ENCODE measurements at places on chromosomes 4 and X. TPM values are rescaled to one million over a fixed set of nuclear protein-coding genes. Genes with fewer than 3 reads are reported as not detected.

DNA sequence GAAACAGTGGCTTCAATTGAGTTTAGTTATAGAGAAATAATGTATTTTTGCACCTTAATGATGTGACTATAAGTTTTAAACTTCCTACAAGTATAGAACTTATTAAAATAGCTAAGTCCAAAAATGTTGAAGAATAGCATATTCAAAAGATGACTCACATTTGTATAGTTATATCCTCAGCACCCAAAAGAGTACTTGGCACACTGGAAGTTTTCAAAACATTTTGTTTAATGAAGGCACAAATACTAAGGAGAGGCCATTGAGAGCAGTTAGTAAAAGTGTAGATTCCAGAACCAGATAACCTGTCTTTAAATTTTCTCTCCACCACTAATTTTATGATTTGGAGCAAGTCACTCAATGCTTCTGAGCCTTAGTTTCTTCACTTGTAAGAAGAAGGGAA is 226.9 kb upstream of the MID1 start:
- DNase-seq = no peak

DNA sequence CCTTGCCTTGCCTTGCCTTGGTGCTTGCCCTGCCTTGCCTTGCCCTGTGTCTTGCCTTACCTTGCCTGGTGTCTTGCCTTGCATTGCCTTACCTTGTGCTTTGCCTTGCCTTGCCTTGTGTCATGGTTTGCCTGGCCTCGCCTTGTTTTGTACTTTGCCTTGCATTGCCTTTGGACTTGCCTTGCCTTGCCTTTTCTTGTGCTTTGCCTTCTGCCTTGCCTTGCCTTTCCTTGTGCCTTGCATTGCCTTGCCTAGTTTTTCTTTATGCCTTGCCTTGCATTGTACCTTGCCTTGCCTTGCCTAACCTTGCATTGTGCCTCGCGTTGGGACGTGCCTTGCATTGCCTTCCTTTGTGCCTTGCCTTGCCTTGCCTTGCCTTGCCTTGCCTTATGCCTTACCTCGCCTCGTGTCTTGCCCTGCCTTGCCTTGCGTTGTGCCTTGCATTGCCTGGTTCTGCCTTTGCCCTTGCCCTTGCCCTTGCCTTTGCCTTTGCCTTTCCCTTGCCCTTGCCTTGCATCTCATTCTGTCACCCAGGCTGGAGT is 82.8 kb downstream of the TAB3 start:
- DNase-seq = no peak

- no peak for DNase-seq
These were observed 74.6 kb downstream of the AMELX start for GRCh38 chrX:11367609-11368430.

PI4K2B gene
- 31.7 TPM for total RNA-seq

VCX gene
- total RNA-seq = not detected

DNA sequence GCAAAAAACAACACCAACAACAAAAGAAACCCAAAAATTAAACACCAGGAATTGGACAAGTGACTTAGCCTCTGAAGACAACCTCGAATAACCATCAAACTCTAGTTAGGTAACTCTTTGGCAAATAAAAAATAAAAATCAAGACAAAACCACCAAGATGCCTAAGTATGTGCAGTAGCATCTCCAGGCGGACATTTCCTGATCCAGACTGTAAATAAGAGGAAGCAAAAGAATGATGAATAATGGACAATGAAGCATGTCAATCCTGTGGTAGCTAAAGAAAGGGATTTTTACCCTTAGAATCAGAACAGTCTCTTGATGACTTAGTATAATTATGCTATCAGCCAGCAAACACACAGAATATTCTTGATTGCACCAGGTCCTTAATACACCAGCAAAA is 276.7 kb upstream of the DIAPH2 start:
- DNase-seq = no peak

GRCh38 chrX:74080165-74080564 is 223.8 kb upstream of the ZCCHC13 start:
- DNase-seq = no peak

SSX3 gene
- total RNA-seq = not detected

GRCh38 chr4:40130401-40131036 is 66.3 kb upstream of the RHOH start:
- no peak for DNase-seq

- no peak for DNase-seq
These were observed 14.3 kb upstream of the PNPLA4 start for GRCh38 chrX:7941390-7942042.

KLF3 gene
- total RNA-seq = 90.5 TPM

FGB gene
- not detected for total RNA-seq

GABRQ gene
- total RNA-seq = 1.5 TPM

DNA sequence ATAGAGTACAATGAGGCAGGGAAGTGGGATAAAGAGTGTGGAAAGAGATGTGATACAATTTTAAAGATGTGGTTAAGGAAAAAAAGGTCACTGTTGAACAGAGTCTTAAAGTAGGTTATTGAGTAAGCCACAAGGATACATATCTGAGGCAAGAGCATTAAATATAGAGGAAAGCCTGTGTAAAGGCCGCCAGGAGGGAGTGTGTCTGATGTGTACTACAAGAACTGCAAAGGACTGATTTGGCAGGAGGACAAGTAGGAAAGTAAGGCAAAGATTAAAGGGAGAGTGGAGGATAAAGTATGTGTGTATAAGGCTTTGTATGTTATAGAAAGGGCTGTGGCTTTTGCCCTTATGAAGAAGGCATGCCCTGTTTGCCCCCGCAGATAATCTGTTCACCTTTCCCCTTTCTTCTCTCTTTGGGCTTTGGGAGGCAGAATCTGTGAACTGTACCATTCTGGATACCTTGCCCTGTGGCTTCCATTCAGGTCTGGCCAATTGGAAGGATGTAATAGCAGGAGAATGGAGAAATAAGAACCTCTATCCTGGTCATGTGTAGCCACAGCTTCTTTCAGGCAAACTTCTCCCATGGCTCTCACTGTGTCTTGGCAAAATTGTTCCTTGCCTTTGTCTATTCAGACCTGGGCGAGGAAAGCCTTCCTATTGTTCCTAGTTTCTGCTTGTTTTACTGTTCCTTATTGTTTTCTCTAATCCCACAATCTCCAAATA is 68.9 kb upstream of the FAM47B start:
- no peak for DNase-seq

P2RY4 gene
- not detected for total RNA-seq

- DNase-seq = no peak
These were observed 58.0 kb upstream of the FRMPD4 start for GRCh38 chrX:12080265-12080664.

C4orf36 gene
- total RNA-seq = 1.3 TPM

DNA sequence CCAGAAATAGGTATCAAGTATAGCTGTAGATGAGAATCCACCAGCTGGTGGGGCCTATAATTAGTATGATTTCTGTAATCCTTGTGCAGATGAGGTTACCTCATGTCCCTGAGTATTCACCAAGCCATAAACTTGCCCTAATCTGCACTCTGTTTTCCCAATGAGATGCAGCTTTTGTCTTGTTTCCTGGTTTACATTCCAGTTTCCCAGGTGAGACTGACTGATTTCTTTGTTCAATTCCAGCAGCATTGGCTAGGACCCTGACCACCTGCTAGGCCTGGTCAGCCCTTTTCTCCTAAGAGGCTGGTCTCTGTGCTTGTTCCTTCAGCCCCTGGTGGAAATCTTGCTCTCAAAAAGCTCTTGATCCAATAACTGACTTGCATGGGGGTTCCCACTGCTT is 44.6 kb downstream of the GABRB1 start:
- no peak for DNase-seq

DNA sequence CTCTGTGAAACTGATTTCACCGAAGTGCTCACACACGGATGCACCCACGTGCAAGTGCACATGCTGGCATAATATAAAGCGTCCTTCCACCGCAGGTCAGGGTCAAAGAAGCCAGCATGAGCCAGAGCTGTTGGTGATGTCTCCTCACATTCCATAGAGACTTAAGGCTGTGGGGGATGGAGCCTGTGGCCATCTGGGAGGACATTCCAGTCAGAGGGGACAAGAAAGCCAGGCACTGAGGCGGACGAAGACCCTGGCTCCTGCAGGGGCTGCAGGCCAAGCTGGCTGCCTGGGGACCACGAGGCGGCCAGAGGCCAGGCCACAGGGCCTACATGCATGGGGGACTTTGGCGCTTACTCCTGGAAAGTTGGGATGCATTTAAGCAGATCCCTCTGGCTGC is 7.7 kb downstream of the RNF212 start:
- DNase-seq = no peak

GRCh38 chr4:78691971-78692821 is 84.0 kb upstream of the BMP2K start:
- DNase-seq = no peak

DNA sequence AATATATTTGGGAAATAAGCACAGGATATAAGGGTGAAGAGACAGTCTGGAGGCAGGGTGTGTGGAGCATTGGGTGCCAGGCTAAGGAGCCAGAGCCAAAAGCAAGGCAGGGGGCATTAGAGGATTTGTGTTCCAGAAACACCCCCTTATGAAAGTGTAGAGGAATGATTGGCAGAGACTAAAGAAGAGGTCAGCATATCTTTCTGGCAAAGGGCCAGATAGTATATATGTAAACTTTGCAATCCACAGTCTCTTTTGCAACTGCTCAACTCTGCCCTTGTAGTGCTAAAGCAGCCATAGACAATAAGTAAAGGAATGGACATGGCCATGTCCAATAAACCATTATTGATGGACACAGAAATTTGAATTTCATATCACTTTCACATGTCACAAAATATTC is 3.6 kb upstream of the SLC9A6 start:
- DNase-seq = no peak

All from esophagus squamous epithelium (tissue), 5 donors.